ENCODE measurements at places on chromosomes 6 and 20.

DNA sequence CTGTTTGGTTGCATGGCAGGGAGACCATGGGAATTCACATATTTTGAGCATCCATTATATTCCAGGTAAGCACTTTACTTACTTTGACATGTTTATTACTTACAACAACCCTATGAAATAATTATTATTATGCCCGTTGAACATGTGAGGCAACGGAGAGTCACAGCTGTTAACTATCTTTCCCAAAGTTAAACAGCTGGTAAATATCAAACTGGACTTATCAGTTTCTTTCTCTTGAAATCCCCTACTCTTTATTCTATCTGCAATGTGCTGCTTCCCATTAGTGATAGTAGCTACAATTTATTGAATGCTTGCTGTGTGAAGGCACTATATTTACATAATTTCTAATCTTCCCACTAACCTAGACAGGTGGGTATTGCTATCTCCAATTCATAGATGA lies 847.7 kb upstream of the MAP3K7 start:
- no peak for DNase-seq

DNA sequence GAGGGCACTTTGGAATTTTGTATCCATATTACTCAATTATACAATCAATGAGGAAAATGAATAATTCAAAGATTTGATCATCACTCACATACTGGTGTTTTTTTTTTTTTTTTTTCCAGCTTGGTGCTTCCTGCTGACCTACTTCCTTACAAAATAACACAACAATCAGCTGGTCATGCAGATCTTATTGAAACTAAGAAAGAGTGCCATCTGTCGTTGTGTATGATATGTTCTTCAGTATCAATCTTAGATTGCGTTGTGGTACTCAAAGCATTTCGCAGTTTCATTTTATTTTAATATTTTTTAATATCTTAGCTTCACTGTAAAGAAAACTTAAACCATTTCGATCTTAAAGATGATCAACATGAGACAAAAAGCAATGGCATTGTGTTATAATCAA lies 155.6 kb downstream of the OGFRL1 start:
- DNase-seq: no peak

DNA sequence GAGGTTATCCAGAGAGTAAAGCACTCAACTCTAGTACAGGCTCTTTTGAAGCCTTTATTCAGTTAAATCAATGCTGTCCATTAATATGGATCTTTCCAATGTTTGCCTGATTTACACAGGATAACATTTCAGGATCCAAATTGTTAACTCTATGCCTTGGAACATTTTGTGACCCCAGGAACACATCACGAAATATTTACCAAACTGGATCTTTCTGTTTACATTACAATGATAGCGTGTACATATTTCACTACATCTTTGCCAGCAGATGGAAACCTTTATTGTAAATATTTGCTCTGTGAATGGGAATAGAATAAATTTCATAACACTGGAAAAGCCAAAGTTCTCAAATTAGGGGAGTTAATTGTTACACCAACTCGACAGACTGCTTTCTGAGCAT lies 23.5 kb downstream of the BPIFA2 start:
- no peak for DNase-seq

DNA sequence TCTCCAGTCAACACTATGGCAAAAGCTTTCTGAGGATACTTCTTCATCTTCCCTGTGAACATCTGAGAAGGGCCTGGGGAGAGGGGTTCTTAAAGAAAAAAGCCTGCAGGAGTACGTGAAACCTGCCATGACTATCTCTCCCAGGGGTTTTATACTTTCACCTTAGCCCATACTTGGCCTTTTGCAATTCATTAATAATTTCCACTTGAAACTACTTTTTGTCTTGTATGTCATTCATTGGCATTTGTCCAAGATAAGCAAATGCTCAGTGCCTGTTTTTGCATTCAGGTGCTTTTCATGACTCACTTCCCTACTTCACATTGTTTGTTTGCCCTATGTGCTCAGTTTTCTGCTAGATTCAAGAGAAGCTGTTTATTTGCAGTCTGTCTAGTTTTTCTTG lies 580.3 kb upstream of the GJE1 start:
- DNase-seq: no peak

- DNase-seq: no peak
These were observed 223.9 kb downstream of the TSHZ2 start for GRCh38 chr20:53195876-53196610.

GRCh38 chr6:143807103-143807772 lies 35.9 kb upstream of the LTV1 start:
- no peak for DNase-seq

DNA sequence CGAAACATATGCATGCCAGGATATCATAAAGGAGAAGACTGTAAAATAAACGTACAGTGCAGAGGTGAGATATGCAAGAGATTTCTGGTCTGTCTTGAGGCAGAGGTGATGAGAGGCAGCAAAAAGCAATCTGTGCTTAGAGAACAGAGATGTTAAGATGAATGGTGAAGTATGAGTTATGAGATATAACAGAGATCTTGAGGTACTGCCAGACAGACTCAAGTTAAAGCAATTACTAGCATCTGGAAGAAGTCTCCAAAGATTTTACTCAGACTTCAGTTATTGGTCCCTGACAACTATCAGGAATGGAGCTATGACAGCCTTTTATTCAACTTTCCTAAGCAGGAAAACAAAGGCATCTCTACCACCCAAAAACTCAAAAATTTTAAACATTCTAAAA lies 122.8 kb upstream of the DST start:
- DNase-seq: no peak

DNA sequence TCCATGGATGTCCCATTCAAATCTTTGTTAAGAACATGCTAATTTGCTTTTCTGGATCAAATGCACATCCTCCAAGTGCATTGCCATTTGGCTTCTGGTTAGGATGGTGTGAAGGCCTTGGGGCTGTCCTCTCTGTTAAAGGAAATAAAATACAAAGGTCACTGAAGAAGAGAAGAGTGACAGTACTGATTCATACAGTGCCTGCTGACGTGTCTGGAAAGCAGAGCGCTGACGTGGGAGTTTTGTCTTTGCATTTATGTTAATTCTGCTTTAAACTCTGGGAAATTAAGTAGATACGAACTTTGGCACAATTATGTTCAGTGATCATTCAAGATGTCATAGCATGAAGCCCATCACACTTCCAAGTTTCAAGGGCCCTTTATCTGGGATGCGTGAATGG lies 33.2 kb downstream of the SYNDIG1 start:
- DNase-seq: no peak

DNA sequence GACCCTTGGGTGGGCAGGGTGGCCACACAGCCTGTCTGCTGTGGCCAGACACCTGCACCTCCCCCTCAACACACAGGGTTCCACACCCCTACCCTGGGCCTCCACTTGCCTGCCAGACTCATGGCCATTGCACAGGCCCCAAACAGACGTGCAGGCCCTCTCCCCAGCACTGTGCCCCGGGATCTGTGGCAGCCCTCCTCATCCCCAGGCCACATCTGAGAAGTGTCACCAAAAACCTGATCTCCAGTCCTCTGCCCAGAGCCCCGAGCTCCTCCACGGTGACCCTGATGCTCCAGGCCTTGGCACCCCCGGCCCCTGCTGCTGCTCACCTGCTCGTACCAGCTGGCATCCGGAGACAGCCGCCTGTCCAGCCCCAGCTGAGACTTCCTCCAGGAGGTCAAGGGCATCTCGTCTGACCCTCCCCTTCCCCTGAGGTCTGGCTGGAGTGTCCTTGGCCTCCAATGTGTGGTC lies 160.1 kb downstream of the DLL1 start:
- DNase-seq: no peak

GRCh38 chr6:168242940-168243225 lies 76.7 kb downstream of the DACT2 start:
- no peak for DNase-seq

DNA sequence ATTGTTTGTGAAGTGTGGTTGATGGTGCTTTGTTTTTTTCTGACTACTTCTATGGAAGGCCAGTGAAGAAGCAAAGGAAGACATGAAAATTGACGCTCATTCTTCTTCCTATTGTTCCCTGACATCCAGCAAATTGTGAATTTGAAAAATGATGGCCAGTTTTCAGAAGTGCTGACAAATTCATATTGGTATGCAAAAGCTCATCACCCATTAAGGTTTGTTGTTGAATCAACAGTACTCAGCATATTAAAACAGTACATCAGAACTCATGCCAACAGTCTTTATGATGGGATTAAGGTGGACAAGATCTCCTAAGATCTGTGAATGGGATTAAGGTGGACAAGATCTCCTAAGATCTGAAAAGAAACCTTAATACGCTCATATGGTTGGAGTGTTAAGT lies 1.0 kb upstream of the MTG2 start:
- DNase-seq: no peak

GRCh38 chr6:56549014-56549413 lies 93.7 kb downstream of the DST start:
- DNase-seq: no peak

- no peak for DNase-seq
These were observed 531.7 kb downstream of the LMBRD1 start for GRCh38 chr6:69265090-69265489.

- DNase-seq: no peak
These were observed 109.8 kb downstream of the BACH2 start for GRCh38 chr6:90186637-90187371.

DNA sequence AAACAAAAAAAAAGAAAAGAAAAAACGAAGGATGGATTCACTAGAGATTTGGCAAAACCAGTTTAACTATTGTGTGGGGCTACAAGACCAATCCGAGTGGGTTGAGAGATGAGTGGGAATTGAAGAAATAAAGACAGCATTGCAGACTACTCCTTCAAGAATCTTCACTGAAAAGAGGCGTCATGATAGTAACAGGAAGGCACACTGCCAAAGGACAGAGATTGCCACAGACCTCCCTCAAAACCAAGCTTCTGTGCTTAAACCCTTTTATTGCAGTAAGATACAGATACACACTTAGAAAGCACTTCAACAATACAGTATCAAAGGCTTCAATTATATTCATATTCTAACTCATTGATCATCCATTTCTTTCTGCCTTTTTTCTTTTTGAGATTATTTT lies 103.9 kb downstream of the IPCEF1 start:
- DNase-seq: no peak

DNA sequence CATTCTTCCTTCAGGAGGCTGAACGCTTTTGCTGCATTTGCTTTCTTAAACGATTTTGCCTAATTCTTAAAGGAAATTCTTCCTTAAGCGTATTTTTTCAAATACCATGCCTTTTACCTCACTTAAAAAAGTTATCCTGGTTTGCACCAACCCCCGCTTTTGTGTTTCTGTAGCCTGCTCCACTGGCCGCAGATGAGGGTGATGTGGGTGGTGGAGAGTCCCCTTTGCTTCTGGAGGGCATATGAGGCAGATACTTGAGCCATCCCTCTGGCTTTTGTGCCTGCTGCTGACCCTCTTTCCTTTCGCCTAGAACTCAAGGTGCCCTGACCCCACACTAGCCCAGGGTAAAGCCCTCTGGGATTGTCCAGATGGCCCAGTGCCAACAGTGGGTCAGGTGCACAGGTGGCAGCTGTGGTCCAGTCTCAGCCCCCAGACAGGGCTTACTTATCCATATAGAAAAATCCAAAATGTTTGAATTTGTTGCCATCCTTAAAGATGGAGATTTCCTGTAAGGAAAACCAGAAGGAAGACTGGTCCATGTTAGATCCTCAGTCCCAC lies 43.9 kb downstream of the SPATA2 start:
- DNase-seq: no peak

DNA sequence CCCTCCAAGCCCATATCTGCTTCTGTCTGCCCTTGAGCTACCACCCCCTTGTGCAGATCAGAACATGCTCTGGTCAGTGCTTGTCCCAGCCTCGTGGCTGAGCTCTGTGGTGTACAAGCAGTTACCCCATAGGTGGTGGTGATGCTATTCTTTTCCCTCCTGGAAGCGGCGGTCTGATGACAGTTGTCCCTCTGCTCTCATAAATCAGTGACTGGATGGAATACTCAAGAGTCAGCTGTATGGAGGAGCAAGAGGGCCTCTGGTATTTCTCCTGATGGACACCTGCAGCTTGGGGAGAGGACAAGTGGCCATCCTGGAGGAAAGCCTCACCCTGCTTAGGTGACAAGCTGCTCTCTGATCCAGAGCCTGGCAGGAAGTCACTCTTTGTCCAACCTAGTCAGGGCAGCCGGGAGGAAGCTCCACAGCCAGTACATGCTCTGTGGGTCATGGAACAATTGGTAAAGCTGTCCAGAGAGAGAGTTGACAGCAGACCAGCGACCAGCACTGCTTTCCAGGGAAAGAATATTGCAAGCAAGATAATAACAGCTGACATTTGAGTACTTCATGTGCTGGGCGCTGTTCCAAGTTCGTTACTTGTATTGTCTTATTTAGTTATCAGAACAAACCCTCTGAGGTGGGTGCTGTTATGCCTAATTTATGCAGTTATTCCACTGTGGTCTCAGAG lies 47.1 kb downstream of the SCAND1 start:
- no peak for DNase-seq

DNA sequence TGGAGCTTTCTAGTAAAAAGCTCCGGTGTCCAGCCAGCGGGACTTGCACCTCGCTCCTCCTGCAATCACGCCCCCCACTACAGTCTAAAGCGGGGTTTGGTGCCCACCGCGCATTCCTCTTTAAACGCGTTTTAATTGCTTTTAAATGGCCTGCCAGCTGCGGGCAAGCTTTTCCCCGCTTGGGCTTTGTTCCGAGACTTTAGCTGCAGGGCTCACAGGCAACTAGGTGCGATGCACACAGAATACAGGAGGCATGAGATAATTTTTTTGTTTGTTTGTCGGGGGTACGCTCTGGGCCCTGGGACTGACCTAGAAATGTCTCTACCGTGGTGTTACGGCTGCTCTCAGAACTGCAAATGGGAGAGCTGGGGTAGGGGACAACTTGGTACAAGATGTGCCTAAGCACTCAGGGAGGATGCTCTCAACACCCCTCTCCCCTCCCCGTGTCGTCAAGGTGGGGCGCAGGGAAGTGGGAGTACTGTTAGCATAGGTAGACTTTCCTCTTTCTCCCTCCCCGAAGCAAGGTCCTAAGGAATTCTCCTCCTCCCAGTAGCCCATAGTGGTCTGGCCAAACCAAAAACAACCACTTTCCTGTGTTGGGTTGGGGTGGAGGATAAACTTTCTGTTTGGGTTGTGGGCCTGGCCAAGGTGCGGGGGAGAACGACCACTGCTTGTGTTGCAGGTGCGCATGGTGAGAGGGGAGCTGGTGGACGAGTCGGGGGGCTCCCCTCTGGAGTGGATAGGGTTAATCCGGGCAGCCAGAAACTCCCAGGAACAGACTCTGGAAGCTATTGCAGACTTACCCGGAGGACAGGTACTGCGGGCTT lies 1.6 kb downstream of the PRDM13 start:
- no peak for DNase-seq

DNA sequence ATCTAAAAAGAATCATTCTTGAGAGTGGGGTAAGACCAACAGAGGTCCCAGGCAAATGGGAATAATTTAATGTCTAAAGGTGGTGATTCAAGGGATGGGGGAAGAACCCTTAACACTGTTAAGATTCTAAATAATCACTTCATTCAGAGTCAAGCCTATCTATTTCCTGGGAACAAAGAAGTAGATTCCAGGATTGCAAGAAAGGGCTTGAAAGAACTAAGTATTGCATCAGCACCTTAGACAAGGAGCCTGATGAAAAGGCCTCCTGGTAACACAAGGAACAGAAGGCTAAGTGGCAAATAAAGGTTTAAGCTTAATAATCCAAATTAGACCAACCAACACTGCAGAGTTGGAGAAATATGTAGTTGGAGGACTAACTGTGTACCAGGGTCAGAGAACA lies 620.7 kb upstream of the BTBD3 start:
- no peak for DNase-seq
